Hematopoietic multipotent progenitor cell (in vitro differentiated cells): ENCODE measurements at places on chromosomes 7 and 10.

DNA sequence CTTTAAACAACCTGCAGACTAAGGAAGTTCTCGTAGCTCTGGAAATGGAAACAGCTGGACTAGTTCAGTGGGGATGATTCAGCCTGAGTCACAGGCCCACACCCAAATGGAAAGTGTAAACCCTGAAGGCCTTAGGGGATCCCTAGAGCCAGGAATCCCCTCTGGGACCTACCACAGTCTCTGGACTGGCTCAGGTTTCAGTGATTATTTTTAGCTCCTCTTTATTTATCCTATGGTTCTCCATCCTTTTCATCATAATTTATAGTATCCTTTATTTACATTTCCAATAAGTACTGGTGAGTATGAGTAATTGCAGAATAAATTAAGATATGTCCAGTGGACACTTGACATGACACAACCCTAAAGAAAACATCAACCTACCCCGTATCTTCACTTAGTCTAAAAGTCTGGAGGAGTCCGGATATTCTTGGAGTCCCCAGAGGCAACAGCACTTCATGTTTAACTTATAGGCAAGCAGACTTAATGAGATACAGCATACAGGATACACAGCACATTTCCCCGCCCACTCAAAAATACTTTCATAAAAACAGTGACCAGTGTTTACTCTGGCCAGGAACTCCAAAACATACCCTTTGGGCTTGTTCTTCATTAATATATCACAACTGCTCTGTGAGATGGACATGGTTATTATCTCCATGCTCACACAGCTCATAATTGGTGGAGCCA is 28.4 kb upstream of the SEMA3E start:
- no peak for DNase-seq

DNA sequence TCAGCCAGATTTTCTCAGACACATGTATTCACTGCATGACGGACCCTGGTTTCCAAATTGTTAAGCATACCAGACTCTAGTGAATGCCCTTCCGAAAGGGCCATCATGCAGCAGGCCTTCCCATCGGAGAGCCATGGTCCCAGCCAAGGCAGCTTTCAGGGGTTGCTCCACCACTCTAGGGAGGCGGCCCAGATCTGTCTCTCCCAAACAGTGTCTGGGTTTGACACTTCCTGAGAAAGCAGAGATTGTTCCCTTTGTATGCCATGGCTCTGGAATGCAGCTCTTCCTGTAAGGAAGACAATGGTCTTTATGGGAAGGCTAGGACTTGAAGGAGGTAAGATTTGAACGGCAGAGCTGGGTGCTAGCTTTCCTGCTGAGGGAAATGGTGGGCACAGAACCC is 178.8 kb upstream of the BMPER start:
- DNase-seq, result no peak

- DNase-seq, result no peak
Observed at GRCh38 chr7:131606346-131607290, 50.2 kb upstream of the PODXL start.

GRCh38 chr7:32047801-32048200 is 22.4 kb downstream of the PDE1C start:
- no peak for DNase-seq

DNA sequence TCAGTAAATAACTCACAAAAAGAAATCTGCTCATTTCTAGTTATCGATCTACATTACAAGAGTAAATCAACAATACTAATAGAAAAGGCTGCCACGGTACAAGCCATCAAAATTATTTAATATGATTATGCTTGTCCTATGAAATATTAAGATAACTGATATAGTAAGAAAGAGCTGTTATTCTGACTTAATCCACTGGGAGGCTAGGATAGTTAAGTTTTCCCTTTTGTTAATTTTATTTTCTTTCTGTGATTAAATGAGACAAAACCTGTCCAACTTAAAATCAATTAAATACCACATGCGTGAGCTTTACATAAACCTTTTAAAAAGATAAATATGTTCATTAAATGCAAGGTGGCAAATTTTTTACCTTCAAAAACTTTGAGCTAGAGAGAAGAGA is 114.8 kb downstream of the LMBR1 start:
- DNase-seq, result no peak

- no peak for DNase-seq
Observed at GRCh38 chr7:46814516-46815250, 767.2 kb downstream of the TNS3 start.

- no peak for DNase-seq
Observed at GRCh38 chr7:117605712-117606111, 125.9 kb downstream of the CFTR start.
